D721Med (cell line): ENCODE measurements at places on chromosomes 16 and 17.

- DNase-seq = no peak
Observed at GRCh38 chr16:57999366-57999970, 1.0 kb downstream of the ZNF319 start.

- no peak for DNase-seq
Observed at GRCh38 chr17:59427425-59427921, 96.0 kb downstream of the YPEL2 start.

DNA sequence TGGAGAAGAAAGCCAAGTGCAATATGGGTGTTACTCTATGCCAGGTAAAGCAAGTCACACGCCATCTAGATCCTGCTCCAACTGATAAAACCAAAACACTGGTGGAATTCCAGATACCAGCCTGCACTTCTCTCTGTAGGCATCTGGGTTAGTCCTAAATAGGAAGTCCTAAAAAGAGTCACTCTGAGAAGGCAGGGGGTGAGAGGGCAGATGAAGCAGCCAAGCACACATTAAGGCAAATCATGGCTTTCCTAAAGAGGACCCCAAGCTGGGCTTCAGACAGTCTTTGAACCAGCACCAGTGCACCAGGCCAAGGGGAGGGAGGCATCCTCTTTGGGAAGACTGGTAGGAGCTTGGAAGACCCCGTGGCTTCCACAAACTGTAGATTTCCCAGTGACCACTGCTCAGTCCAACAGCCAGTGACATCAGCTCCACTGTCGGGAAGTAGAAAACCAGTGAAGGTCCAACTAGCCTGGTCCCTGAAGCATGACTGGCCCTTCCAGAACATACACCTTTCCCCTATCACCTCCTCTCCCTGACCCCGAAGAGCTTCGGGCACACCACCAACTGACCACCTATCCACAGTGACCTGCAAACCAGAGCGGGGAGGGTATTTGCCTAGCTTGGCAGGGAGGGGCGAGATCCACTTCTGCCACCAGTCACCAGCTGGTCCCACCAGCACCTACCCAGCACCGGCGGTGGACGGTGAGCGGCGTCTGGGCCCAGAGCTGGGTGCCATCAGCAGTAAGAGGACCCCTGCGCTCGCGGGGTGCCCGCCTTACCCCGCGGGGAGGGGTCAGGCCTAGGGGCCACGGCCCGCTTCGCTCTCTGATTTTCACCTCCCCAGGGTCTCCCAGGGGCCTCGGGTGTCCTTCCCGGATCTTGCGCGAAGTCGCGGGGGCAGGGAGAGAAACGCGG, 1.0 kb downstream of the LITAF start:
- no peak for DNase-seq

DNA sequence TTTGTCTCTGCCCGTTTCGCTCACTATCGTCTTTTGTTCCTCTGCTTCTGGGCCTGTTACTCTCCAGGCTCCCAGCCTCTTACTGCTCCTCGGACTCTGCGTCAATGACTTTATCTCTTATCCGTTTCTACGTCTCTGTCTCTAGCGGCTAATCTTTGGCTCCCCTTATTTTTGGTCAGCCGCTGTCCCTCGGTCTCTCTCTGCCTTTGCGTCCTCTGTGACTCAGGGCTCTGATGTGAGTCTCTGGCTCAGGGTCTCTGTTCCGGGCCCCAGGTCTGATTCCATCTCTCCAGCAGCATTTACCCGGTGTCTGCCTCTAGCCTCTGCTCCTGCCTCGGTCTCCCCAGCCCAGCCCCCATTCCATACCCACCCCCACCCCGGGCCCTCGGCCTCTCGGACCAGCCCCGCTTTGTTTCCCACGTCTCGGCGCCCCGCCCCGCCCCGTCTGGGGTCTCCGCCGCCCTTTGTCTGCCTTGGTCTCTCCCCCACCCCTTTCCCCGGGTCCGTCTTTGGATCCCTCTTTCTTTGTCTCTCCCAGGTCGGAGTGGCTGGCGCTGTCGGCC, 547 bp upstream of the ZNF48 start:
- no peak for DNase-seq

DNA sequence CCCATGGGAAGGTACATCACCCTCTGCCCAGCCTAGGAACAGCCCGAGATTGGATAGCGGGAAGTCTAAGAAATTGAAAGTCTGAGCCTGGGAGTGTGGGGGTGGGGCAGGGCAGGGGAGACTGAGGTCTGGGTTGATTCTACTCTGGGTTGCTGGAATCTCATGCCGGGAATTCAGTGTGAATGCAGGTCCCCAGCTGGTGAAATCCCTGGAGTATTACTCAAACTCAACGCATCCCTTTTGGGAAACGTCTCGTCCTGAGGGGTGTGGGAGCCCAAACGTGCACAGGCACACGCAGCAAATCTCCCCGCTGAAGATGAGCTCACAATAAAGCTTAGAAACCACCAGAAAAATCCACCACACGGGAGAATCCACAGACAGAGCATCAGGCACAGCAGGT, 55.4 kb downstream of the SOCS1 start:
- no peak for DNase-seq

DNA sequence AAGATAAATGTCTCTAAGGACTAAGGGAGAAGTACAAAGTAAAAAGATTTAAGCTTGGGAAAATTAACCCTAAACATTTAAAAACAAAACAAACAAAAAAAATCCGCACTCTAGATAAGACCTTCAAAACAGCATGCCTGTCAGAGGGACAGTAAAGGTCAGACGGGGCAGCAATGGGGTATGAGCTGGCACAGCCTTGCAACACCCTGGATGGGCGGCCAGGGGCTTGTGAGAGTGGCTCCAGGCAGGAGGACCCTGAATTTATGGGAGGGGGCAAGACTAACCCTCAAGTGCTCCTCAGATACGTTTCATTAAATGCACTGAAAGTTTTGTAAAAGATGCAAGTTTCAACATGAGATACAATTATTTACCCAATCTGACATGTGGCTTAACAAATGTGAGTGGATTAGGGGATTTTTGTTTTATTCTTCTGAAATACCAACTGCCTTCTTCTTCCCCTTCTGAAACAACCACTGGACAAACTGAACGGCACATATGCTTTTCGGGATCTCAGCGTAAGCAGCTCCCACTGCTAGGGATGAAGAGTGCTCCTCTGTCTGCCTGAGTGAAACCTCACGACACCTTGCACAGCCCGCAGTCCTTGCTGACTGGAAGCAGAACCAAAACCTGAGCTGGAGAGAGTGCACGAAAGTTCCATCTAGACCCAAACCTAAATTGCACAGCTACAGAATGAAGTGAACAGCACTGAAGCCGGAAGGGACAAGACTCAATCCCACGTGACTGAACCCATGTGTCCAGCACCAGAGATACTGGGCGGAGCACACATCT, 128.4 kb downstream of the ANKRD11 start:
- DNase-seq = no peak

GRCh38 chr16:72983241-72983640, 64.7 kb downstream of the ZFHX3 start:
- no peak for DNase-seq

- no peak for DNase-seq
Observed at GRCh38 chr16:920717-921116, 50.1 kb downstream of the LMF1 start.

DNA sequence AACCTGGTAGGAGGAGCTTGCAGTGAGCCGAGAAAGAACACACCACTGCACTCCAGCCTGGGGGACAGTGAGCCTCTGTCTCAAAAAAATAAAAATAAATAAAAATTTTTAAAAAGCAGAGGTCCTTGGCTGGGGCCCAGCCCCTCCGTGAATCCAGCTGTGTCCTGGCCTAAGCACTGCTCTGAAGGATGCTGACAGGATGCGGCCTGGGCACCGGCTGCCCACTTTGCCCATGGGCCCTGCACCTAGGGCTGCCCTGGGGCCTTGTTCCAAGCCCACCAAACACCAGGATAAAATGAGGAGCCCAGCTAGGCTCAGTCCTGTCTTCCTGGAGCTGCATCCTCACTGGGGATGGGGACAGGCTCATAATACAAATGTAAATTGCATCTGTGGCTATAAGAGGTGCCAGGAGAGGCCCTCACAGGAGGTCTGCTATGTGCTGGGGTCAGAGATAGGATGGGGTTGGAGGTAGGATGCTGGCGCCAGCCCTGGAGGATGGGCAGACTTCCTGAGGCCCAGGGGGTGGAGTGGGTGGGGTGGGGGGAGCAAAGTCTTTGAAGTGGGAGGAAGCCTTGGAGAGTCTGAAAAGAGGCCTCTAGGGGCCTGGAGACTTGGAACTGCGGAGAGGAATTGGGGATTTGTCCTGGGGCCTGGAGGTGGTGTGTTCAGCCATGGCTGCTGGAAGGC, 6.2 kb downstream of the C16orf89 start:
- no peak for DNase-seq

DNA sequence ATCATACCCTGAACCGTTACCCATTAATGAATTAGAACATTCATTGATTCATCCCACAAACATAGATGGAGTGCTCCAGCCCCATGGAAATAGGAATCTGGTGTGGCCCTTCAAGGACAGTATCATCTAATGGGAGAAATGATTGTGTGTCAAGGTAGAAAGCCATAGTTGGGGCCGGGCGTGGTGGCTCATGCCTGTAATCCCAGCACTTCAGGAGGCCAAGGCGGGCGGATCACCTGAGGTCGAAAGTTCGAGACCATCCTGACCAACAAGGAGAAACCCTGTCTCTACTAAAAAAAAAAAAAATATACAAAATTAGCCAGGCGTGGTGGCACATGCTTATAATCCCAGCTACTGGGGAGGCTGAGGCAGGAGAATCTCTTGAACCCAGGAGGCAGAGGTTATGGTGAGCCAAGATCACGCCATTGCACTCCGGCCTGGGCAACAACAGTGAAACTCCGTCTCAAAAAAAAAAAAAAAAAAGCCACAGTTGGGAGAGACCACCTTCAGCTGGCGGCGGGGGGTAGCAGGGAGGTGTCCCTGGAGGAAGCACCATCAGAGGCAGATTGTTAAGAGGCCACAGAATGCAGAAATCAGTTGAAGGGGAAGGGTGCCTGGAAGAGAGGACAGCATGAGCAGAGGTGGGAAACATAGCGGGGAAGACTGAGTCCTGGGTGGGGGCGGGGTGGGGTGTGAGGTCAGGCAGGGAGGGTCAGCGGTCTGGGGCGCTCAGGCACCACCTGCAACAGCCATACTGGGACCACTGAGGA, 60.0 kb downstream of the USP22 start:
- no peak for DNase-seq

DNA sequence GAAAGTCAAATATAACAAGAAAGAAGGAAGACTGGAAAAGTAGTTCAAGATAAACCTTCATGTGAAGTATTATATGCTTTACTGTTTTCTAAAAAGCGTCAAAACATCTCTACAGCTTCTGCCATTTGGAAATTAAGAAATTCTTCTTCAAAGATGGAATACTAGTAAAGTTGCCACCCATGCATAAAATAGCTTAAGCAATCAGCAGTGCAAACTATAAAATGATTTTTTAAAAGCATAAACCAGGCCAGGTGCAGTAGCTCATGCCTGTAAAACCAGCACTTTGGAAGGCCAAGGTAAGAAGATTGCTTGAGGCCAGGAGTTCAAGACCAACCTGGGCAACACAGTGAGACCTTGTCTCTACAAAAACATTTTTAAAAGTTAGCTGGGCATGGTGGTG, 68.2 kb downstream of the USP32 start:
- DNase-seq = no peak

- DNase-seq = no peak
Observed at GRCh38 chr16:88754109-88754911, 30.7 kb downstream of the PIEZO1 start.

DNA sequence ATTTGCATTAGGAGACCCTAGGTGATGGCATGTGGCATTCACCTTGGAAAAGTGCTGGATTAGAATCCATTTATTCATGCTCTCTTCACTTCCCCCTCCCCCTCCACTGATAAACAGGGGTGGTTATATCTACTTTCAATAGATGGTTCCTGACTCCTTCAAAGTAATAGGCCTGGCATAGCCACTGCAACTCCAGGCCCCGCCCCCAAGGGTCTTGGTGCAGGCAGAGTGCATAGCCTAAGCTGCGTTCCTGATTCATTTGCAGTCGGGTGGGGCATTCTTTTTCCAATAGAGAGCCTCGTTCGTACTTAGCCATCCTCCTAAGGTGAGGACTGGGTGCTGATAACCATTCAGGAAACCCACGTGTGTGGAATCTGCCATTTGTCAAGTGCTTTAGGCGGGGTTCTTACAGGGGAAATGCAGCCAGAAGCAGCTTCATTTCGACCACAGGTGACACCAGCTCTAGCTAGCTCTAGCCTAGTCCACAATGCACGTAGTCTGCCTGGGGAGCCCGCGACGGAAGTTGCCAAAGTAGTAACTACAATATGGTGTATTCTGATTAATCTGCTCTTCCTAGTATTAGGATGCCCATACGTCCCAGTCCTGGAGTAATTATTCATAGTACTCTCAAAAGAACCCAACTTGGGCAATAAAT, 11.1 kb downstream of the UBE2O start:
- DNase-seq = no peak

DNA sequence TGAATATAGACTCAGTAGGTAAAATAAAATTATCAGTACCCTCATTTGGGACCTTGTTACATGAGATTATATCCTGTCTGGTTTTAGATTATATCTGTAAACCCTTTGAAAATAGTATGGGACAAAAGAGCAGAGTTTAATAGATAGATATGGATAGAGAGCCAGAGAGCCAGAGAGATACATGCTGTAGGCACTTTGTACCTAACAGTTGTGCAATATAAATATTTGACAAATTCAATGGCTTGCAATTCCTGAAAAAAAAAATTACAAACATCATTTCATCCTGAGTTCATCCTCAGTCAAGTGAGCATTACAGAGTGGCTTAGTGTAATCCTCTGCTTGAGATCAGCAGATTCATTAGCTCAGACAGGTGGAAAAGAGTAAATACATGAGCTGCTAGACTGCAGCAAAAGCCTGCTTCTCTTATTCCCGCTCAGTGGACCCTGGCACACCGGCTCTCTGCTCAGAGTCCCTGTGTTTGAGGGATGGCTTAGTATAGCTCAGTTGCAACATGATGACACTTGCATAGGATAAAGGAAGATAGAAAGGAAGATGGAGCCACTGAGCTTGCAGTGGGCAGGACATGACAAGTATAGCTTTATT, 931.6 kb upstream of the GOT2 start:
- no peak for DNase-seq

- no peak for DNase-seq
Observed at GRCh38 chr17:17144916-17145665, 61.0 kb downstream of the PLD6 start.

DNA sequence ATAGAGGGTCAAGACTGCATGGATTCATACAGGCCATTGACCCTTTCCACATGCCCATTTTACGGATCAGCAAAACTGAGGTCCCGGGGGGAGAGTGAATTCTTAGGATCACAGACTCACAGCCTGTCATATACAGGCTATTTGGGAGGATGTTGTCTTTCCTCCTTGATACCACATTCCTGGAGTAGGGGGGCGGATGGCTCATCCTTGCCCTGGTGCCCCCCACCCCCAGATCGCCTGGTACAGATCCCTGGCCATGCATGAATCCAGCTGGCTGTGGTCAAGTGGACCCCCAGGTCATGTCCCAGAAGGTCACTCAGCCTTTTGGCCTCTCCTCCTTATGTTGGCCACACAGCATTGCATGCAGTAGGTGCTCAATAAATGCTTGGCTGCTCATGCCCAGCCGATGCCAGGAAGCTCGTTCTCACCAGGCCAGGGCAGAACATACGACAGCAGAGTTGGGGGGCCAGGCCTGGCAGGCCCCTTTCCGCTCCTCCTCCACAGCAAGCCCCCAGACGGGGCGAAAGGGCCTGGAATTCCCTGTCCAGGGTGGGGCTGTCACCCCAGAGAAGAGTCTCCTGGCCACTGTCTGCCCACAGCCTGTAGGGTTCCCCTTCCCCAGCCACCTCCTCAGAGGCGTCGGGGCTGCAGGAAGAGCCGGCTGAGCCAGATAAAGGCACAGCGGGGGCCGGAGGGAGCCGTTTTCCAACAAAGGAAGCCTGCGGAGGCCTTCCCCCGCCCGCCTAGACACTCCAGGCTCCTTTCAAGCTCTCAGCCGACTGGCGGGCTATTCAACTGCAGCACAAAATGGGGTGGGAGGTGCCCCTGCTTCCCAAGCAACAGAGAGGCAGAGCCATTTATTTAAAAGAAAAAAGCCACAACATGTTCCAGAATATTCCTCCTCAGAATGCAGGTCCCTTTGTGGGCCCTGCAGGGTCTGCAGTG, 215.7 kb upstream of the CIBAR2 start:
- no peak for DNase-seq
